Activated CD4-positive, alpha-beta memory T cell treated with anti-CD3 and anti-CD28 coated beads, Interleukin-2, amount 10 ng/mL, durations not matched to agents 7 days and 5 days (primary cell): ENCODE measurements at places on chromosomes 4 and X. TPM values are rescaled to one million over a fixed set of nuclear protein-coding genes. Genes with fewer than 3 reads are reported as not detected.
A peak's percentile ranks its signal among the peaks of the same experiment; 100 is the strongest.

DNA sequence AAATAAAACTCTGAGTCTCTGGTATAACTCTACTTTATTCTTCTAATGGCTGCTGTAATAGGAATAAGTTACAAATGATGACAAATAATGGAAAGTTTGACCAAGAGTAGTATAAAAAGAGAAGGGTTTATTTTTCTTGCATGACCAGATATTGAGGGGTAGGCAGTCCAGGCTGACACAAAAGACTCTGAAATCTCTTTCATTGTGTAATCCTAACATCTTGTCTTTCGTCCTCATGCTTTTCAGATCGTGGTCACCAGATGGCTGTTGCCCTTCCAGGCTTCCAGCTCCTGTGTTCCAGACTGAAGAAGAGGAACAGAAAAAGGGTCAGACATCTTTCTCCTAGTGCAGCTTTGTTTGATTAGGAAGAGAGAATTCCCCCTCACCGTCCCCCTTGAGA is 176.9 kb upstream of the GK2 start:
- no peak for DNase-seq
- H3K36me3 ChIP-seq, result no peaks in the 10 kb centered on the region
- H3K27me3 ChIP-seq, result peaks cover 3% of the 10 kb centered on the region

GRCh38 chr4:3440011-3440410 is 1.8 kb upstream of the HGFAC start:
- DNase-seq, result no peak
- H3K27ac ChIP-seq, result no peak overlapping the region
- no peaks in the 10 kb centered on the region for H3K36me3 ChIP-seq
- H3K4me1 ChIP-seq, result peaks cover 5% of the 10 kb centered on the region
- no peaks in the 10 kb centered on the region for H3K27me3 ChIP-seq

GRCh38 chr4:84493092-84493850 is 5.8 kb downstream of the NKX6-1 start:
- H3K4me1 ChIP-seq, result peaks cover 8% of the 10 kb centered on the region
- peaks cover 4% of the 10 kb centered on the region for H3K36me3 ChIP-seq
- H3K4me3 ChIP-seq, result peak overlapping the region; percentile 32
- H3K27ac ChIP-seq, result peak overlapping the region; percentile 10
- no peak for DNase-seq

DNA sequence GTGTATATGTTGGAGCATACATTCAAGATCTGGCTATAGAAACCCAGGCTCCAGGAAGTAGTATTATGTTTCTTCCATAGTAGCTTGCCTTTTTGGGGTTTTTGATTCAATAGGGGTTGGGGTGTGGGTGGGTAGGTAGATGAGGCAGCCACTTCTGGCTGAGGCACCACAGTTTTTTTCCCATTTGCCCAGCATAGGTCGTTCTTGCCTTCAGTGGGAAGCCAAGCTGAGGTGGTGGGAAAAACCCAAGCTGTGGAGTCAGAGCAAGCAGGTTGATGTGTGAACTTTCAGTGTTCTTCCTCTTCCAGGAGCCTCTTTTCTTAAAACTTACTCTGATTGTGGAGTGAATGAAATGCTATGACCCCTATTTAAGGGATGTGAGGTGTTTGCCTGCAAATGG is 67.0 kb upstream of the RPS6KA3 start:
- H3K27ac ChIP-seq, result no peak overlapping the region
- H3K4me1 ChIP-seq, result no peaks in the 10 kb centered on the region
- no peaks in the 10 kb centered on the region for H3K36me3 ChIP-seq

- H3K27ac ChIP-seq, result no peak overlapping the region
- no peak for DNase-seq
- H3K4me1 ChIP-seq, result no peaks in the 10 kb centered on the region
- no peak overlapping the region for H3K4me3 ChIP-seq
- H3K36me3 ChIP-seq, result no peaks in the 10 kb centered on the region
Observed at GRCh38 chr4:182255441-182256190, 12.4 kb downstream of the TENM3 start.

DNA sequence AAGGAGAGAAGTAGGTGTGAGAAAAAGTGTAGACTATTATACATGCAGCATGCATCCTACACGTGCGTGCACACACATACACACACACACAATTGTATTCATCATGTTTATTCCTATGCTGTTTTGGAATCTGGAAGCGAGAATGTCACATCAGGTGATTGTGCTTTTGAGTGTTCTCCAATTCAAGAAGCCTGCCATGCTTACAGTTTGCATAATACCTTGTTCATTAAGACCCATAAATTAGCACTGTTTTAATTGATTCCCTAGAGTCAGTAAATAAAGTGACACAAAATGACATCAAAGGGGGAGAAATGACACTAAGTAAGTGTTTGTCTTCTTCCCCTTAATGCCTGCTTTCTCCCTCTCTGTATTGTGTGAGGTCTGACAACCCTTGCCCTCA is 336.1 kb upstream of the IGFBP7 start:
- no peak overlapping the region for H3K4me3 ChIP-seq
- H3K36me3 ChIP-seq, result no peaks in the 10 kb centered on the region
- no peak overlapping the region for H3K27ac ChIP-seq
- no peaks in the 10 kb centered on the region for H3K4me1 ChIP-seq
- no peaks in the 10 kb centered on the region for H3K27me3 ChIP-seq

GRCh38 chrX:41189156-41189555 is 103.9 kb downstream of the USP9X start:
- H3K36me3 ChIP-seq, result peaks cover 64% of the 10 kb centered on the region
- H3K4me1 ChIP-seq, result peaks cover 3% of the 10 kb centered on the region
- H3K4me3 ChIP-seq, result no peak overlapping the region
- H3K27me3 ChIP-seq, result no peaks in the 10 kb centered on the region

DNA sequence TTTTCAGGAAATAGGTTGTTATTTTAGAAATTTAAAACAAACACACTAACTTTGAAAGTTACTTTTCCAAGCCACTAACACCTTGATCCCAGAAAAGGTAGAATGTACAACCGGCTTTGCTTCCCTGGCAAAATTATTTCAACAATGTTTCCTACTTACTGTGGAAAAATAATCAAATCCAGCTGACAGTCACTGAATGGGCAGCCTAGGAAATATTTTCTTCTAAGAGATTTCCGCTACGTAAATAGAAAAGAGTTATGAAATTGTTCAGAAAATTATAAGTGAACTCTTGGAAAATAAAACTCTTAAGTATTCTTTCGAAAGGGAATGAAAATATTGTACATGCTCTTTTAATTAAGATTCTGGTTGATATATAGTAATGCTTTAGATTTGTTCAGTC is 195.7 kb downstream of the GASK1B start:
- no peaks in the 10 kb centered on the region for H3K4me1 ChIP-seq
- H3K27me3 ChIP-seq, result peaks cover 6% of the 10 kb centered on the region
- no peaks in the 10 kb centered on the region for H3K36me3 ChIP-seq
- H3K4me3 ChIP-seq, result no peak overlapping the region
- H3K27ac ChIP-seq, result no peak overlapping the region
- no peak for DNase-seq

DNA sequence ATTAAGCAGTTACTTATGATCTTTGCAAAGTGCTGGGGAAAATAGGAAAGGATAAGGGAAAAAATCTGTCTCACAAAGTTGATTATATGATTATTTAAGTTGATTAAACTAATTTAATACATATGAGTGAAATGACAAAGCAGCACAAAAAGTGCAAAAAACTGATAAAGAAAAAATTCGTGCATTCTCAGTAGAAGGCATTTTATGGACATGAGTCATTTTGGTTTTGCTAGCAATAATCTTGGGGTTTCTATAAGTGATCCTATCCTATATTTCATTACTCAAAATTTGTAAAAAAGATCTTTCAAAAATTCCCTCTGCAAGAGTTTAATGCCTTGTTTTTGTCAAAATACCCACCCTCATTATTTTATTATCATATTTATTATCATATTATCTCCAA is 224.2 kb upstream of the ANXA10 start:
- no peaks in the 10 kb centered on the region for H3K4me1 ChIP-seq
- no peak overlapping the region for H3K27ac ChIP-seq
- no peaks in the 10 kb centered on the region for H3K27me3 ChIP-seq
- DNase-seq, result no peak
- no peak overlapping the region for H3K4me3 ChIP-seq

DNA sequence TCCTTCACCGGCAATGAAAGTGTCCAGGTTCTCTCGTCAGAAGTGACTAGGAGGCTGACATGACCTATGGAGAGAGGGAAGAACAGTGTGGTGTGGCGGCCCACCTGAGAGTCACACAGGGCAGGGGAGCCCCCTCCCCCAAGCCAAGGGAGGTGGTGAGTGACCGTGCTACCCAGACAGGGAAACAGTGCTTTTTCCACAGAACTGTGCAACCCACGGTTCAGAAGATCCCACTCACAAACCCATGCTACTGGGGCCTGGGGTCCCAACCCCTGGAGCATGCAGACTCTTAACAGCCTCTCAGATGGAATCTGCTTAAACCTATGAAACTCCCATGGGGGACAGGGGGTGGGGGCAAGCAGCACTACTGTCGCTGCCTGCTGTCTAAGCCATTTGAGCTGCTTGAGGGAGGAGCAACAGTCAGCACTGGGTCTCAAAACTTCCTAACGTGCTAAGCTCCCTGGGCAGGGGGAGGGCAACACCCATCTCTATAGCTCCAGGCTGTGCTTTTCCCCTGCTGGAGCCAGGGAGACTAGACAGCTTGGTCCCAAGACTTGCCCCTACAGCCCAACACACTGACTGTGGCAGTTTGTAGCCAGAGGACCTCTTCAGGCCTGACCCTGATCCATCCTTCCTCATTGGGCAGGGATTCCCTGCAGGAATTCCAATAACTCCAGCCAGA is 850.4 kb upstream of the AADAT start:
- no peaks in the 10 kb centered on the region for H3K4me1 ChIP-seq
- no peak for DNase-seq
- H3K4me3 ChIP-seq, result no peak overlapping the region
- H3K27ac ChIP-seq, result no peak overlapping the region
- H3K36me3 ChIP-seq, result no peaks in the 10 kb centered on the region

GRCh38 chr4:25837107-25837506 is 25.7 kb downstream of the SEL1L3 start:
- H3K36me3 ChIP-seq, result peaks cover 67% of the 10 kb centered on the region
- no peak for DNase-seq
- H3K4me1 ChIP-seq, result peaks cover 14% of the 10 kb centered on the region
- no peaks in the 10 kb centered on the region for H3K27me3 ChIP-seq
- no peak overlapping the region for H3K4me3 ChIP-seq

DNA sequence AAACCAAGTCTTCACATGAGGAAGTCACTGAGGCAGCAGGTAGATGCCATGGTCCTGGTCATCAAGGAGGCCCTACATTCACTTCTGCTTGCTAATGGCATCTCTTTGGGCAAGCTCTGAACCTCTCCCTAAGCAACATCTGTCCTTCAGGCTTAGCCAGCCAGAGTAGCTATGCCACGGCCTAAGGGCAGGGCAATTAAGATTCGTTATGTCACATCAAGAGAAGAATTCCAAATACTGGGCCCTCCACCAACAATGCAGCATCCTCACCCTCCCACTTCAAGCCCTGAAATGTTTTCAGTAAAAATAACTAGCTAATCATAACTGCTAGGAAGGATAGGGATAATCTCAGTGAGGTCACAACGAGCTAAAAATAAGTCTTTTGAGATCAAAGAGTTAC is 120.7 kb upstream of the HCCS start:
- no peaks in the 10 kb centered on the region for H3K4me1 ChIP-seq
- H3K4me3 ChIP-seq, result no peak overlapping the region
- DNase-seq, result no peak
- no peaks in the 10 kb centered on the region for H3K36me3 ChIP-seq
- no peak overlapping the region for H3K27ac ChIP-seq

GRCh38 chr4:74033739-74034138 is 4.8 kb downstream of the CXCL3 start:
- DNase-seq, result no peak
- H3K4me1 ChIP-seq, result peaks cover 2% of the 10 kb centered on the region
- H3K27ac ChIP-seq, result no peak overlapping the region
- peaks cover 4% of the 10 kb centered on the region for H3K36me3 ChIP-seq
- no peak overlapping the region for H3K4me3 ChIP-seq
- peaks cover 21% of the 10 kb centered on the region for H3K27me3 ChIP-seq

- peaks cover 6% of the 10 kb centered on the region for H3K4me1 ChIP-seq
- DNase-seq, result no peak
- H3K27me3 ChIP-seq, result peaks cover 4% of the 10 kb centered on the region
- no peaks in the 10 kb centered on the region for H3K36me3 ChIP-seq
Observed at GRCh38 chrX:12898073-12898472, 8.3 kb upstream of the TLR8 start.

GRCh38 chr4:26899991-26900390 is 39.4 kb downstream of the STIM2 start:
- peaks cover 43% of the 10 kb centered on the region for H3K36me3 ChIP-seq
- H3K4me1 ChIP-seq, result peaks cover 56% of the 10 kb centered on the region

DNA sequence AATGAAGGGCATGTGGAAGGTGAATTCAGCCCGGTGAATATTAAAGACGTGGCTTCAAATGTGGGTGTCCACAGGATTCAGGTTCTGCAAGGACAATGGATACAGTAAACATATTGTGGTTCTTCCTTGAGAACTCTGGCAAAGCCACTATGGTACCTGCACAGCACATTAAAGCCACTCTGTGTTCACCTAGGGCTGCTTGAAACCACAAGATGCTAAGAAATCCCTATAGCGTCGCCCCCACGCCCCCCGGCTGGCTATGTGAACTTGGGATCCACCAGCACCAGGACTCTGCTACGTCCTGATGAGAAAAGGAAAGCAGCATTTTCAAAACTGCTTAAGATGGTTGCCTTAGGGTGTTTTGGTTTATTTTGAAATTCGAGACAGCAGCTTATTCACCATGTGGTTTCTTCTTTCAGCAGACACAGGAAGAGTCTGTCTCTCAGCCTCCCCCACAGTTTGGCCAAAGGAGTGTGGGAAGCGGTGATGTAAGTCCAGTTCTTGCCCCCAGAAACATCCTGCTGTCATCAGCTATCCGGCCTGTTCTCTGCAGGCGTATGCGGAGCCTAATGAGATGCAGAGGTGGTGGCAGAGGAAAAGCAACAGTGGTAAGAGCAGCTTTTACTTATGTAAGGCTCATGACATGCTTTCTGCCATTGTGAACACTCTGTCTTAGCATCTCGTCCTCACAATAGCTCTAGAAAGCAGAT is 111.5 kb downstream of the AFAP1 start:
- DNase-seq, result peak; percentile 76
- H3K4me3 ChIP-seq, result peak overlapping the region; percentile 56
- peaks cover 62% of the 10 kb centered on the region for H3K4me1 ChIP-seq
- H3K27me3 ChIP-seq, result peaks cover 5% of the 10 kb centered on the region

DNA sequence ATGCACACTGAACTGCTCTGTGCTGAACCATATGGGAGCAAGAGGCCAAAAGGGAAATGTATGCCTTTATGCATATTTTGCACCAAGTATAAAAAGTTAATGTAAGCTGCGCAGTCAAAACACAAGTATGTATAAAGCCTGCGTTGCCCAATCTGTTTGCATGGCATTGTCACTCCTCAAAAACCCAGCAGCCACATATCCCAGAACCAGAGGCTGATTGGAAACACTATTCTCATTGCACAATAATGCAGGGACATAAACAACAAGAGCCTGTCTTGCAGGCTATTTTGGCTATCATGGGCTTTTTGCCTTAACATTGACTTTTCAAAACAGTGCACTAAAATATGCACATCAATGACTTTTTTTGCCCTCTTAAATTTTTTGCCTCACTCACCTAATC is 5.1 kb upstream of the ASB9 start:
- H3K4me1 ChIP-seq, result peaks cover 5% of the 10 kb centered on the region
- no peak overlapping the region for H3K27ac ChIP-seq
- no peak for DNase-seq
- no peaks in the 10 kb centered on the region for H3K36me3 ChIP-seq
- no peak overlapping the region for H3K4me3 ChIP-seq
- H3K27me3 ChIP-seq, result no peaks in the 10 kb centered on the region

Gene GABRG1
- total RNA-seq, result not detected

Gene SLC34A2
- total RNA-seq, result not detected

Gene FAAH2
- 5.4 TPM for total RNA-seq
